ENCODE measurements at places on chromosomes 6 and 20. TPM values are rescaled to one million over a fixed set of nuclear protein-coding genes. Genes with fewer than 3 reads are reported as not detected.

PRICKLE4 gene
- total RNA-seq, result not detected

TTI1 gene
- total RNA-seq, result 14.3 TPM

GABRR1 gene
- total RNA-seq, result not detected

DNA sequence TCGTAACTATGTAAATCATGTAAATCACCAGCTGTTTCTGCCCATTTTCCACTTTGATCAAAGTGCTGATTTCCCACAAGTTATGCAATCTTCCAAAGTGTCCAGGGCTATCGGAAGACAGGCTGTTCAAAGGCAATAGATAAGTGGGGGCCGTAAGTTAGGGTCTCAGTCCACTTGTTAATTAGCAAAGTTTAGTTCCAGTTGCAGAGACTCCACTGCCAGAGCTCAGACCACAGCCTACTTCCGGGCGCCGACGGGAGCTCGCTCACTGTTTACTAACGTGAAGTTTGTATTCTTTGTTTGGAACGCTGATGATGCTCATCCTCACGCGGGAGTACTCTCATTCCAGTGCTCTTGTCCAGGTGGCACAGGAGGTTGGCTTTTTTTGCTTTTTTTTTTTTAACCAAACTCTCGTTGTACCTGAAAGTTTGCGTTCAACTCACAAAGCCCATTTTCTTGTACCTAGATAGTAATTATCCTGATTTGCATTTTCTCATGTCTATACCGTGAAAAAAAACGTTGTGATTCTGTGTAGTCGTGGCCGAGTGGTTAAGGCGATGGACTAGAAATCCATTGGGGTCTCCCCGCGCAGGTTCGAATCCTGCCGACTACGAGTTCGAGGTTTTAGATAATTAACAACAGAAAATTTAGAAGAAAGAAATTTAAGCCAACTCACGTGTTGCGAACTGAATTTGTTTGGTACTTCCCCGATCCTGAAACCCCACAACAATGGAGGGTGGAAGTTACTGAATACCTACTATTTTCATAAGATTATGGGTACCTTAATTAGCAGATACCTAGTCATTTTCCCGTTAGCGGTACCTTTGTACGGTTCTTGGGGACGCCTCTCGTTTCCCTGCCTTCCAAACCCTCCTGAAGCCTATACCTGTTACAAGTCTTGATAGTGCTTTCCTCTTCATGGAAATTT, 29.9 kb upstream of the ZNF184 start:
- DNase-seq, result peak; percentile 31

GRCh38 chr6:167768471-167769215, 58.1 kb upstream of the AFDN start:
- DNase-seq, result no peak

DNA sequence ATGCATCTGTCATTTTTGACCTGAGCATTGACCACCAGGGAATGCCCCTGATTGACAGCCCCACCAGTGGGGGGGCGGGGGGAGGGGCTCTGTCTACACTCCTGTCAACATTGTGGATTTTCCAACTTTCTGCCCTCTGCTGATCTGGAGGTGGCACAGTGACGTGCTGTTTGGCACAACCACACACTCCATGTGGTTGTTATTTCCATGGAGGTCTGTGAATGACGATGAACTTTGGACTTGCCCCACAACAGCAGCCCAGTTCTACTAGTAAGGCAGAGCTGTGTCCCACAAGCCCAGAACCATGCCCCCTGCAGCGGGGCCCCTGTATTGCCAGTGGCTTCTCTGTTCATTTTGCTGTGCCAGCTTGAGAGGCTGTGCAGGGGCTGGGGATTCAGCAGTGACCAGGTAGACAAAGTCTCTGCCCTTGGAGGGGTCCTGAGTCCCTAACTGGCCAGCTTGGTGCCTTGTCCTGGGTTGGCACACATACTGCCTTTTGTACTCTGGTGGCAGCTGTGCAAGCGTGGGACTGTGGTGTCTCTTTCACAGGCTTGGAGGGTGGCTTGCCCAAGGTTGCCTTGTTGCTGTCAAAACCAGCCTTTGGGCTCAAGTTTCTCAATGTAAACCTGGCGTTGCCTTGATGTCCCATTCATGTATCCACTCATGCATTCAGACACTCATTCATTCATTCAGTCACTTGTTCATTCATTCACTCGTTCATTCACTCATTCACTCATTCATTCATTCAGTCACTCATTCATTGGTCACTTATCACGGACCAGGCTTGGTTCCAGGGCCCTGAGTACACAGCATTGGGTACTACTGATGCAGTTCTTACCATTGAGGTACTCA, 108.5 kb downstream of the SYCP2 start:
- DNase-seq, result no peak

- no peak for DNase-seq
Measured at GRCh38 chr6:149242883-149243282, 74.6 kb upstream of the TAB2 start.

DNA sequence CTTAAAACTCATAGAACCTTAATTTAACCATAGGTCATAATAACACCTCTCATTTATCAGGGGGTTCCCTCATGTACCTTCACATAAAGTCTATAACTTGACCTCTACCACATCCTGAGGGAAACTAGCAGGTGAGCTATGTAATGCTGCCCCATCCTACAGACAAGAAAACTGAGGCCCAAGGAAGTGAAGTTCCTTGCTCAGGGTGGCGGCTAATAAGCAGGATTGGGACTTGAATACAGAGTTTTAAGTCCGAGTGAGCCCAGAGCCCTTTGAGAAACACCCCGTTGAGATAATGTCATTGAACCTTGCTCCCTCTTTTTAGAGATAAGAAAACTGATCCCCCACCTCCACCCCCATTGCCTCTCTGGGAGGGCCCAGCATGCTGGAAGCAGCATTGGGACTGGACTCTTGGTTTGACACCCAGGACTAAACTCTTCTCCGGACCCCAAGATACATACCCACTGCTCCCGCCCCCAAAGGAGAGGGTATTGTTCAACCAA, 429 bp downstream of the BNIP5 start:
- no peak for DNase-seq

GRCh38 chr6:19501737-19502245, 335.4 kb upstream of the ID4 start:
- DNase-seq, result no peak

DNA sequence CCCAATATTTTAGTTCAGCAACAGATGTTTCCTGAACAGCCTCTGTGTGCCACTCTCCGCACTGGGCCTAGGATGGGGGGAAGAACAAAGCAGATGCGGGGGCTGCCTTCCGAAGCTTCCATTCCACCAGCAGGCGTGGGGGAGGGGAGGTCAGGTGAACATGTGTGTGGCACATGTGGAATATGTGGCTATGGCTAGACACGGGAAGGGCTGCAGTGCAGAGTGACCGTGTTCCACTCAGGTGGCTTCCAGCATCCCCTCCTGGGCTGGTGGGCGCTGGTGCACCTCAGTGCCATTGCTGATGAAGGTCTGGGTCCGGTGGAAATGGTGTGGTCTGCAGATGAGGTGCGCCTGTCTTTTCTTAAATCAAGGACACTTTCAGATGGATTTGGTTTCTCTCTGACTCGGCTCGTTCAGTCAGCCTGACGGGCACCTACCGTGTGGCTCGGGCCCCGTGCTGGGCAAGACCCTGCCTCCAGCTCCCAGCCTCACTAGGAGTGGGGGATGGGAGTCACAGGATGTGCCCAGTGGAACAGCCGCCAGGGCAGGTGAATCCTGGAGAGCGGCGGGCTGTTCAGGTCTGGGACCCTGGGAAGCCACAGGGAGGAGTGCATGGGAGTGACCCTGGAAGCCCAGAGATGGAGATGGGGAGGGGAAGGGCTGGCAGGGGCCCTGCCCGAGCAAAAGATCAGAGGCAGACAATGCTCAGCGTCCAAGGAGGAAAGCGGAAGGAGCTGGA, 111.0 kb downstream of the SYCP2 start:
- no peak for DNase-seq
